ENCODE measurements at places on chromosomes 12 and 14.
A peak's percentile ranks its signal among the peaks of the same experiment; 100 is the strongest.

DNA sequence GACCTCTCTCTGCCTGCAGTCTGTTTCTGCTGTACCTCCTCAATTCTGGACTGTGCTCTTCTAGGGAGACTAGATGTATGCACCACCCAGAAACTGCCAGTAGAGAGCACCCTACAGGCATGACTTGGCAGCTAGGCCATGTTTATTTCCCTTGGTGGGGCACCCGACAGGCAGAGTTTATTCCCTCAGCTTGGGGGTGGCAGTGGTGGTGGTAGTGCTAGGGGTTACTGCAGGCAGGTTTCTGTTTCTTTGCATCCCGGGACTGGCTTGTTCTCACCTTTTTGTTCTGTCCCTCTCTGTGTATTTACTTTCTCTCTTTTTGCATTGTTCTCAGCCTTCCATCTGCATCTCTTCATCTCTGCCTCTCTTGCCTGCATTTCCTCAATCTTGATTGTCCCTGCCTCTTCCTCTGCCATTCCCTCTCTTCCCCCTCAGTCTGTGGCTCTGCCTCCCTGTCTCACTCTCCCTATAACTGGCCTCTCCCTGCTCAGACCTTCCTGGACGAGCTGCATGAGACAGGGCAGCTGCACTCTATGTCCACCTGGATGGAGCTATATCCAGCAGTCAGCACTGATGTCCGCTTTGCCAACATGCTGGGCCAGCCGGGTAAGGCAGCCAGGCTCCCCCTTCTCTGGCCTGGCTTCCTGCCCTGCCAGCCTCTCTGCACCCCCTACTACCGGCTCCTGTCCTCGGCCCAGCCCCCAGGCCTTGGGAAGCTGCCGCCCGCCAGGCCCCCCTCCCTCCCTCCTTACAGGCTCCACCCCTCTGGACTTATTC is 13.8 kb downstream of the PRPF40B start:
- DNase-seq, result peak; percentile 59

GRCh38 chr12:99916555-99916954 is 68.2 kb downstream of the ANKS1B start:
- no peak for DNase-seq

GRCh38 chr12:87922736-87923135 is 106.5 kb downstream of the C12orf50 start:
- DNase-seq, result no peak

- DNase-seq, result no peak
These were observed 30.5 kb downstream of the B4GALNT3 start for GRCh38 chr12:490260-490659.

DNA sequence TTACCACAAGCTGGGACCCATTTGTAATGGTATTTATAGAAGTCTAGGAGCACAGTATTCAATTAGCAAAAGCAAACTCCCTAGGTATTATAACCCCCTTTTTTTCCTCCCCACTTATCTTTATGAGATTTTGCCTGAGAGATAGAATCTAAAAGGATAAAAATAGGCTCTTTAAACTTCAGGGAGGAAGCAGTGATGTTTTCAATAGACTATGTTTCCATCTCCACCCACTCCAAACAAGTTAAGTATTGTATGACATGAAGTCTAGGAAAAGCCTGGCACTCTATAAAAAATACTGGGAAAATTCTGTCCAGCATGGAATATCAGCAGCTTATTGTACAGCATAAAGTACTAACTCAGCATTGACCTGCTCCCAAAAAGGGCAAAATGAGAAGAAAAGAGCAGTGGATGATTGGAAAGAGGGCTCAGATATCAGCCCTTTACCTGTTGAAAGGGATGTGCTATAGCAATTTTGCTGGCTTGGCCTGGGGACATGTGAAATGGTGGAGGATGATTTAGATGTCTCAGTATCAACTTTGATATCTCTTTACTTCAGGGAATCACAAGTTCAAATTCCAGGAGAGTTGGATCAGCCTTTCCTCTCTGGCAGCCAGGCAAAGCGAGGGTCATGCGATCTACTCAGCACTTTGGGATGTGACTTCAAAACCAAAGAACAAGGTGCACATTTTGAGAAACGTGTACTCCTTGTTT is 72.4 kb downstream of the IGF1 start:
- DNase-seq, result no peak

DNA sequence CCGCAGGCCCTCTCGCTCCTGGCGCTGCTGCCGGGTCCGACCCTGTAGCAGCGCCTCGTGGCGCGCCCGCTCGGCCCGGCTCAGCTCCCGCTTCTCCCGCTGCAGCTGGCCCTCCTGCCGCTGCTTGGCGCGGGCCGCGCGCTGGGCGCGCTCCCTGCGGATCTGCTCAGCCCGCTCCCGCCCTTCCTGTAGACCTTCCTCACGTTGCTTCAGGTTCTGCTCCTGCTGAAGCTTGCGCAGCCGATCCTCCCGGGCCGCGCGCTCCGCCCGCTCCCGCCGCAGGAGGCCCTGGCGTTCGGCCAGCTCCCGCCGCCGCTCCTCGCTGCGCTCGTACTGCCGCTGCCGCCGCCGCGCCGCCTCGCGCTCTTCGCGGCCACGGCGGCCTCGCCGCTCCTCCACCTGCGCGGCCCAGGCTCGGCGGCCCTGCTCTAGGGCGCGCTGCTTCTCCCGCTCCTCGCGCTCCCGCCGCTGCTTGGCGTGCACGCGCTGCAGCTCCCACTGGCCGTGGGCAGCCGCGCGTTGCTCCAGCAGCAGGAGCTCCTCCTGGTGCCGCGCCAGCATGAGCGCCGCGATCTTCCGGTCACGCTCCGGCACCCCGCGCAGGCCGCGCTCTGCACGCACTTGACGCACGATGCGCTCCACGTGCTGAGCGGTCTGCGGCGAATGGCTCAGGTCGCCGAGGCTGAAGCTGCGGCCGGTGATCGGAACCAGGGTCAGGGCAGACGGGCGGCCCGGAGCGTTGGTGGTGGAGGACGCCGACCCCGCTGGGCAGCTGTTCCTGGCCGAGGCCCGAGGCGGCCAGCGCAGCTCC is 2.4 kb downstream of the CCDC177 start:
- peak; percentile 42 for DNase-seq

DNA sequence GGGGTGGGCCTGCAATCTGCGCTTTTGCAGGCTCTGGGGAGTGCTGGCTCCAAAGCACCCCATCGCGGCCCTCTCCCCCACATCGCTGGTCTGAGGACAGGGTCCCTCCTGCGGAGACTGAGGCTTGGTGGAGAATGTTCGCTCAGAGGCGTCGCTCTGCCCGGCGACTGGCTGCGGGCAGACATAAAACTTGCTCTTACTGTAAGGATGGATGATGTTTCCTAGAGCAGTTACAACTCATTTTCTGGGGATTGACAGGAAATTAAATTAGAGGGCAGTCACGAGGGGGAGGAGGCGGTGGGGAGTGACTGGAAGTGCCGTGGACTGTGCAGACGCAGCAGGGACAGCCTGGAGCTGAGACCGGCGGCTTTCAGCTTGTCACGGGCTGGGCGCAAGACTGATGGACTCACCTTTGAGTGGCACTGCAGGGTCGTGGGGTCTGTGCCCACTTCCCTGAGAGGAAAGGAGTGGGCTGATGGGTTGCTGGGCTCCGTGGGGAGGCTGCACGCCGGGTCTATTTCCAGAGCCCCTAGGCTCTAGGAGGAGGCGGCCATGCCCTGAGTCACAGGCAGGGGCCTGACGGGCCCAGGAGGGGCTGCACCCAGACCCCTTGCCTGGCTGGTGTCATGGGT is 32.8 kb downstream of the NOC4L start:
- DNase-seq, result no peak

All from stimulated activated CD4-positive, alpha-beta T cell treated with anti-CD3 and anti-CD28 coated beads, Interleukin-2, amount 100 ng/mL, for 24 hours (primary cell).